ENCODE measurements at places on chromosomes 7 and 10.

DNA sequence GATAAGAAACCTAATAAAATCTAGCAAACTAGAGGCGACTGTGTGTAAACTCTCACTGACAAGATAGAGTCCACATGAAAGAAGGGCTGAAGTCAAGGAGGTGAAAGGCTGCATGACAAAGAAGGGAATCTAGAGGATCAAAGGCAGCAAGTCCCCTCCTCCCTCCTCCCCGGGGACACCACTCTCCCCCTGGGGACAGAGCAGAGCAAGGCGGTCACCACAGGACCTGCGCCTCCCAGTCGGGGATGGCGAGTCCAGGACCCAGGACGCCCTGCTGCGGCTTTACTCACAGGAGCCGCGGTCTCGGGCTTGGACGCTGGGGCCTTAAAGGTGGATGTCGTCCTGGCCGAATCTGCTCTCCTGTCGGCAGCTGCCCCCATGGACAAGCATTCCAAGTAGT lies 22.4 kb downstream of the BRI3 start:
- no peak for DNase-seq

GRCh38 chr7:37732888-37733287 lies 49.3 kb downstream of the GPR141 start:
- DNase-seq: no peak

- no peak for DNase-seq
These were observed 82.9 kb upstream of the KCND2 start for GRCh38 chr7:120190109-120190508.

- DNase-seq: no peak
These were observed 24.7 kb upstream of the GRID1 start for GRCh38 chr10:86391236-86391840.

DNA sequence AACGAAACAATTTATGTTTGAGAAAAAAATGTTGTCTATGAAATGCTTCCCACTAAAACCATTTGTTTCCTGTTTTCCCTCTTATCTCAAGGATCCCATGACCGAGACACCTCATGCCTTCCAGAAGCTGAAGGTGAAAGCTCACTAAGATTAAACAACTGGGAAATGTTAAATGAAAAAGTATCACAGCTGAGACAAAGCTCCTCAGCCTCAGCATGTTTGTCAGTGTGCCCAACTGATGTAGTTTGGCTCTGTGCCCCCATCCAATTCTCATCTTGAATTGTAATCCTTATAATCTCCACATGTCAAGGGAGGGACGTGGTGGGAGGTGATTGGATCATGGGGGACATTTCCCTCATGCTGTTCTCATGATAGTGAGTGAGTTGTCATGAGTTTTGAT lies 327.3 kb downstream of the HTR7 start:
- DNase-seq: no peak

GRCh38 chr10:28930514-28931495 lies 253.5 kb downstream of the BAMBI start:
- DNase-seq: no peak

DNA sequence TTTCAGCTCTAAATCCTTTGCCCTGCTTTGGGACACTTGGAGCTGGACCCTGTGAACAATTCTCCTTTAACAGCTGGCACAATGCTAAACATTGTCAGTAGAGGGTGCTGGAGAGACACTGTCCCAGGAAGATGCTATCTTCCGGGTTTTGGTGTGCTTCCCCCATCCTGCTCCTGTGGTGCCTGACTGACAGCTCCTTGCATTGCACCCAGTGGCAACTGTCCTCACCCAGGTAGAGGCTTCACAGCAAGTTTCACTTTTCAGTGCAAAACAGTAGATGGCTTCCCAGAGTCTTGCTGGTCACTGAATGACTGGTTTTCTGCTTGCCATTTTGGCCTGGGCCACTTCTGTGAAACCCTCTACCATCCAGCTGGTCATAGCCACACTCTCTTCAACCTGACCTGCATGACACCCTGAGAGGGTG lies 77.3 kb downstream of the CDC14C start:
- no peak for DNase-seq

GRCh38 chr7:25321424-25321823 lies 93.1 kb upstream of the NPVF start:
- DNase-seq: no peak

- no peak for DNase-seq
These were observed 3.2 kb downstream of the UBE2H start for GRCh38 chr7:129949292-129950133.

DNA sequence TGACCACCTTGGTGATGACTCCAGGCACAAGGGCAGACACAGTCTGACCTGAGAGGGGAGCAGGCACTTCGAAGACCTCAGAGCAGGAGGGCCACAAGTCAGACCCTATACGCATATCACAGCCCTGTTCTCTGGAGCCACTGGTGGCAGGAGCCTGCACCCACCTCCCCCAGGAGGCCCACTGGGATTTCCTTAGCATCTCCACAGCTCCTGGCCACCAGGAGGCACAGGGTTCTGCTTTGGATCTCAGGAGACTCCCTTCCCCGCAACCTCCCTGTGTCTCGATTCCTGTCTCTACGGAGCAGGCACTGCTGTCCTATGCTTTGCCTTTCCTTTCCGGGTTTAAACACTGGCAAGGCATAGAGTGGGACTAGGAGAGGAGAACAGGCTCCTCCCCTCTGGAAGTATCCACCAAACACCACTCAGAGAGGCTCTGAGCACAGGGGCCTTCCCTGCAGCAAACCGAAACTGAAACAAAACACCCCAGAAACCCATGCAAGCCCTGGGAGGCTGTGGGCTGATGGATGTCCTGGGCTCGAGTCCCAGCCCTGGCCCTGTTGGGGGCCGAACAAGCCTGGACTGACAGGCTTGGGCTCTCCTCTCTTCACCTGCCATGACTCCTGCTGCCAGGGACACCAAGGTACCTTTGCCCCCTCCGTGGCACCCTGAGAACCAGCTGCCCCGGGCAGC lies 166.3 kb downstream of the NEURL1 start:
- DNase-seq: peak; percentile 80

GRCh38 chr10:129614341-129614740 lies 147.3 kb downstream of the MGMT start:
- DNase-seq: no peak

GRCh38 chr10:2885288-2886278 lies 181.8 kb upstream of the PFKP start:
- no peak for DNase-seq

DNA sequence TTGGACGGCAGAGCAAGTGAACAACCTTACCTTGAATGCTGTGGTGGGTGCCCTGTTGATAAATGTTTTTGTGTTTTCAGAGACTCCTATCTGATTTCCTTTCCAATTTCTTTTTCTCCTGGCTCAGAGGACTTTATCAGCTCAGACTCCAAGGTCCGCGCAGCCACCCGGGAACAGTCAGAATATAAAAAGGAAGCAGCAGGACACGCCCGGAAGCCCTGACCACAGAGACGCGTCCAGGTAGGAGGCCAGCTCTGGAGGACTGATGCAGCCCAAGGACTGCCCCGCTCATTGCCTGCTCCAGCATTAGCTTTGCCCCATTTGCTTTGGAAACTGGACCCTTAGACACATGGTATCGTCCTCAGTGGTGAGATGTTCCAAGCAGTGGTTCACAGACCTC lies 61.3 kb downstream of the TACC2 start:
- DNase-seq: no peak

GRCh38 chr10:113572520-113573290 lies 19.9 kb downstream of the HABP2 start:
- no peak for DNase-seq

DNA sequence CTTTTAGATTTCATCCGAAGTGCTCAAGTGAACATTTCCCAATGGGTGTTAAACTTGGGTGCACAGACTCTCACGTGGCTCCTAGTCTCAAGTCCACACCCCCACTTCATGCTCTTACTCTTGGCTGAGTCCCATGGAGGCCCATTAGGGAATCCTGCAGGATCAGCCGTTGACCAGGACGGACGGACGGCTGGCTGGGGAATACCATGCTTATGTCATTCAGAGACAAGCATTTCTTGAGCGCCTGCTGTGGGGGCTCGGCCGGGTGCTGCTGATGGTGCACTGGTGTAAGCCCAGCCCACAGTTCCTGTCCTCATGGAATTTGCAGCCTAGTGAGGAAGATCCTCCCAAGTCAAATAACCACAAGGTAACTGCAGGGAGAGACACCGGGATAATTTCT lies 44.7 kb downstream of the PITRM1 start:
- DNase-seq: no peak

Data from heart left ventricle (tissue), 16 donors.